Thoracic aorta (tissue), 2 donors: ENCODE measurements at places on chromosomes 3 and 15. TPM values are rescaled to one million over a fixed set of nuclear protein-coding genes. Genes with fewer than 3 reads are reported as not detected.

Gene NAALADL2
- total RNA-seq: 21.0 TPM

GRCh38 chr3:129625072-129625874, 18.8 kb upstream of the PLXND1 start:
- H3K27me3 ChIP-seq: no peaks in the 10 kb centered on the region
- no peak overlapping the region for H3K4me3 ChIP-seq
- no peaks in the 10 kb centered on the region for H3K36me3 ChIP-seq
- peak overlapping the region; percentile 98 for H3K27ac ChIP-seq
- H3K4me1 ChIP-seq: peaks cover 37% of the 10 kb centered on the region

Gene PRR20G
- total RNA-seq: not detected

GRCh38 chr3:56823421-56823926, 21.7 kb upstream of the ARHGEF3 start:
- DNase-seq: no peak
- H3K36me3 ChIP-seq: no peaks in the 10 kb centered on the region
- H3K4me1 ChIP-seq: no peaks in the 10 kb centered on the region
- H3K4me3 ChIP-seq: no peak overlapping the region
- H3K27ac ChIP-seq: no peak overlapping the region
- no peaks in the 10 kb centered on the region for H3K27me3 ChIP-seq

DNA sequence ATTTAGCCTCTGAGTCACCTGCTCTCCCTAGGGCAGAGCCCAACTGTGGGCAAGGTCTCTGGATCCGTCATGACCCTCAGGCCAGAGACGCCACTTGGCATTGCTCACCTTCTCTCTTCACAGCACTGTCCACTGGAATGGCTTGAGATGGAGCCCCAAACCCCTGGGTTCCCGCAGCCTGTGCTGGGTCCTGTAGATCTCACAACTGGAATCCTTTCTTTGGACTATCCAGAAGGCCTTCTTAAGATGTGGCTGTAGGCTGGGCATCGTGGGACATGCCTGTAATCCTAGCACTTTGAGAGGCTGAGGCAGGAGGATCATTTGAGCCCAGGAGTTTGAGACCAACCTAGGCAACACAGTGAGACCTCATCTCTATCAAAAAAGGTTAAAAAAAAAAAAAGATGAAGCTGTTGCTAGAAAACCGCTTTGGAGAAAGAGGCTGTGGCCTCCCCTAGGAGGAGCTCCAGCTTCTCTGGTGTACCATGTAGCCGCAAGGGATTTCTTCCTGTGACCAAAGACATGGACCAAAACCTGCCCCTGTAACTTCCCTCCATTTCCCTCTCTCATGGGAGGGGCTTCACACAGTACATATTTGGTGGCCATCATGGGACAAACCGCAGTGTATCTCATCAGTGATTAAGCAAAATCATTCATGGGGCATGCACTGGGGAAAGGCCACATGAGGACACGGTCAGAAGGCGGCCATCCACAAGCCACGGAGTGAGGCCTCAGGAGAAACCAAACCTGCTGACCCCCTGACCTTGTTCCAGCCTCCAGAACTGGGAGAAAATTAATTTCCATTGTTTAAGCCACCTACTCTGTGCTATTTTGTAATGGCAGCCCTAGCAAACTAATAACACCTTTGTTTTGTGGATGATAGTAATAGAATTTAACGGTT, 23.3 kb upstream of the BUB1B start:
- H3K27me3 ChIP-seq: no peaks in the 10 kb centered on the region
- H3K27ac ChIP-seq: no peak overlapping the region
- H3K4me1 ChIP-seq: no peaks in the 10 kb centered on the region
- DNase-seq: no peak
- no peak overlapping the region for H3K4me3 ChIP-seq
- H3K36me3 ChIP-seq: no peaks in the 10 kb centered on the region

- no peaks in the 10 kb centered on the region for H3K4me1 ChIP-seq
- no peaks in the 10 kb centered on the region for H3K36me3 ChIP-seq
- H3K27me3 ChIP-seq: no peaks in the 10 kb centered on the region
- no peak overlapping the region for H3K27ac ChIP-seq
- DNase-seq: no peak
Measured at GRCh38 chr3:6250167-6250566, 610.7 kb upstream of the GRM7 start.
